ENCODE measurements at places on chromosomes 2 and 18.

DNA sequence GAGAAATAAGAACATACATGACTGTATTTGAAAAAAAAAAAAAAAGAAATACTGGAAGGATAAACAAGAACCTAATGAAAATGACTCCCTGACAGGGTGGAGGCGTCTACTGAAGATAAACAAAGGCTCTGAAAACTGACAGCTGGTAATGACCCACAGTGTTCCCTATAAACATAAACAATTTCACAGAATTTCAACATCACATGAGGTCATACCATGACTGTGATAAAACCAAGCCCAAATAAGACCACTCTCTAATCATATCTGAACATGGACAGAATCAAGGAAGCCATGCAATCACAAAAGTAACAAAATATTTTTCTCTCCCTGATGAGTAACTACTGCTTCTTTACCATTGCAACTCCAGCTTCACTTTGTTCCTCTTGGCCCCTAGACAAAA is 159.3 kb downstream of the FAM124B start:
- no peak for DNase-seq

- DNase-seq = no peak
Measured at GRCh38 chr2:226839951-226840350, 4.1 kb downstream of the RHBDD1 start.

DNA sequence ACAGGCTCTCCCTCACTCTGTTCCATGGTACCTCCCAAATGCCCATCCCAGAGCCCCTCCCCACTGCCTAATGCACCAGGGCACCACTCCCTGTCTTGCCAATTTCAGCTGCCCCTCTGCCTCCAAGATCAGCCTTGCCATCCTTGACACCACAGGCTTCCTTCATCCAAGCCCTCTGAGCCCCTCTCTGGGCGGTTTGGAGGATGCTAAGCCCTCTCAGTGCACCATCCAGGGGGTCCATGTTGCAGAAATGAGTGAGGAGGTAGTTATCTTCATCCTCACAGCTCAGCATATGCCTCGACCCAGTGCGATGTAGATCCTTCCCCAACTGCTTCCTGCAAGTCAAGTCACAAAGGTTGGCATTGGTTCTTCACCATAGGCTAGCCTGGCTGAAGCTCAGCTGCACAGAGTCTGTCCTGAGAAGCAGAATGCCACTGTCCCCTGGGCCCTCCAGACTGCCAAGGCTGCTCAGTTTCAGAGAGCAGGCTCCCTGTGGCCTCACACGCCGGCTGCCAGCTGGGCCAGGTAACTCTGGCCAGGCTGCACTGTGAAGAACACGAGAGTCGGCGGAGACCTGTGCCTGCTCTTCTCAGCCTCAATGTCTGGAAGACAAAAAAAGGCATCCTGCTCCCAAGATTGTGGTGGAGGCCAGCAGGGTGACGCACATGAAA is 9.9 kb upstream of the MAP3K2 start:
- no peak for DNase-seq

- no peak for DNase-seq
Measured at GRCh38 chr2:143718745-143719144, 589.5 kb downstream of the ARHGAP15 start.

DNA sequence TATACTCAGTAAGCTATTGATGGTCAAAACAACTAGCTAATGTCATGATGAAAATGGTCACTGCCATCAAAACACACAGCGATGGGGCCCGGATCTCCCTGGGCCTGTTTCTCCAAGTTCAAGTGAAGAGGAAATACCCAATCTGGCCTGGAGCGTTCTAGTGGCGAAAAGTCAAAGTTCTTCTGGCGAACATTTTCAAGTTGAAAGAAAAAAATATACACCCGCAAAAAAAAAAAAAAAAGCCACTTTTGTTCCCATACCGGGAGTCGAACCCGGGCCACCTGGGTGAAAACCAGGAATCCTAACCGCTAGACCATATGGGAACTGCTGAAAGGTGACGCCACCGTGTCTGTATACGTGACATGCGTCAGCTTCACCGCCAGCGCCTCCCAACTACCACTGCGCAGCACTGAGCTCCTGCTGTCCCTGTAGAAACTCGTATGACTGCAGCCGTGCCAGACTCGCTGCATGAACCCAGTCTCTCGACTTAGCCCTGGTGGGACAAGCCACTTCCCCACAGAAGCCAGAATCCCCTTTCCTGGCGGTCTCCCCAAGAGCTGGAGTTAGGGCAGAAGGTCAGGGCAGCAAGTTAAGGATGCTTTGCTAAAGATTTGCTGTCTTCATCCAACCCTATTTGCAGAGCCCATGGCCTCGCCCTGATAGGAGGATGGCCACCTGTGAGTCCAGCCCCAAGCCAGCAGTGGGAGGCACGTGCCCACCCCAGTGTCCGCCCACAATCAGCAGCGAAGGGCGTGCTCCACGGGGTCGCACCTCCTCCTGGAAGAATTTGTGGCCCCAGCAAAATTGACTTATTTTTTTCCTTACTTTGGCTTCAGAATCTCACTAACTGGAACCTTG is 5.6 kb upstream of the IMP4 start:
- DNase-seq = no peak
